ENCODE measurements at places on chromosomes 7 and 10. TPM values are rescaled to one million over a fixed set of nuclear protein-coding genes. Genes with fewer than 3 reads are reported as not detected.
A peak's percentile ranks its signal among the peaks of the same experiment; 100 is the strongest.

- peak; percentile 89 for DNase-seq
These were observed 125.7 kb downstream of the RGS10 start for GRCh38 chr10:119416855-119417254.

DNA sequence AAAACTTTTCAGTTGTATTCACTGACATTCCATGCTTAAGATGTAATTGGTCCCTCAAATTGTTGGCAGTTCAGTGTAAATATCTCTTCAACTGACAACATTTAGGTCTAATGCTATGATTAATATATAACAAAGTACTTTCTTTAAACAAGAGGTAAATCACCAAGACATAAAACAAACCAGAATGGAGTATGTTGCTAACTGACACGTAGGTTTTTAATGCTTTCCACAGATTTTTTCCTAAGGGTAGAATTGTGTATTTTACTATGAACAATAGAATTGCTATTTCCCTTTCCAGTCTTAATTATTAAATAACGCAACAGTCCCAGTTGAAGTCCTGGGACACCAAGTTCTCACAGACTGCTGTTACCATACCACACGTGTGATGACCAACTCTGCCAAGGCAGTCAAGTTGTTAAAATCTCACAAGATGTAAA is 4.1 kb downstream of the JCAD start:
- DNase-seq = no peak

DNA sequence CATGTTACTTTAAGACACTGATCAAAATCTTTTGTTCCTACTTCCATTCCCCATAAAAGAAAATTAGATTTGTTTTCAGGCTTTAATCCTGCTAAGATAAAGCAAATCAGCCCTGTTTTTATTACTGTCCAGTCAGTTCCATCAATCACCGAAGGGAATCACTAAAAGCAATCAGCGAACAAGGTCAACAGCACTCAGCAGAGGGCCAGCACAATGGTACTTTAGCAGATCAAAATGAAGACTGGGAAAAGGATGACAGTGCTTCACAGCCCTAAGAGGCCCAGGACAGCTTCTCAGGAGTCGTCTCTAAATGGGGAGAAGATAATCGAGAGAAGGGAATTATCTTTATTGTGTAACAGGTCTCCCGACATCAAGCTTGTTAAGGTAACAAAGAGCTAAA is 32.7 kb downstream of the SEM1 start:
- no peak for DNase-seq

DNA sequence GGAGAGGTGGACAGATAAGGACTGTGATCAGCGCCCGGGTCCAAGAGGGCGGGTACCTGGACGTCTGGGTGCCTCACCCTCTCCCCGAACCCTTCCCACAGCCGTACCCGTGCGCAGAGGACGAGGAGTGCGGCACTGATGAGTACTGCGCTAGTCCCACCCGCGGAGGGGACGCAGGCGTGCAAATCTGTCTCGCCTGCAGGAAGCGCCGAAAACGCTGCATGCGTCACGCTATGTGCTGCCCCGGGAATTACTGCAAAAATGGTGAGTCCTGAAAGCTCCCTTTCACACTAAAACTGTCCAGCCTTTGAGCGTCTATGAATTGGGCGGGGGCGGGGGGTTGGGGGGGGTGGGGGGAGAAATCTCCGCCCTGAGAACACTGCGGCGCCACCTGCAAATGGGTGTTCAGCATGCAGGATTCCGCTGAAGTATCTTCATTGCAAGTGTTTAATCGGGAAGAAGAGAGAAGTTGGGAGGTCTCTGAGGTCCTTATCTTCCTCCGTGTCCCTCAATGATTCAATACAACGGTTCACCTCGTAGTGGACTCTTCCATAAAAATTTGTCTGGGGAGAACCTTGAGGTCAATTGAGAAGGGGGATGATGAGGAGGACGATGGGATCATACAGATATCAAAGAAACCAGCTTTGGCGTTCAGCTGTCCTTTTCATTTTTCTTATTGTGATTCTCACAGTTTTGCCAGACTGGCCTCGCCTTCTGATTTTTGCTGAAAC is 906 bp downstream of the DKK1 start:
- no peak for DNase-seq

- DNase-seq = no peak
These were observed 126.4 kb downstream of the JCAD start for GRCh38 chr10:29932991-29933390.

- DNase-seq = no peak
These were observed 536.1 kb downstream of the LRMDA start for GRCh38 chr10:75967491-75967890.

DNA sequence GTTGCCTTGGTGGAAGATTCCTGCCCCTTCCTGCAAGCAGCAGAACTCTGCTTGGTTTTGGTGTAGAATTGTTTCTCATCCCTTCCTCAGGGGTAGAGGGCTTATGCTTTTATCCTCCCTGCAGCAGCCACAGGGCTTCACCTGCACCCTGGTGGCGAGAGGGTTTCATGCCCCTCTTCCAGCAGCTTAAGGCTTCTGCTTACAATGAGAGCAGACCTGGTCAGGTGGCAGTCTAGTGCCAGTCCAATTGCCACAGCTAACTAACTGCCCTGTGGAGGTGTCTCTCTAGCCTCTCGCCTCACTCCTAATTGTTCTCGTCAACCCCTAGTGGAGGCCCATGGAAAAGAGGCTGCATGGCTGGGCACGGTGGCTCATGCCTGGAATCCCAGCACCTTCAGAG is 19.3 kb downstream of the ACBD7 start:
- DNase-seq = no peak

- no peak for DNase-seq
These were observed 4.1 kb upstream of the CALML5 start for GRCh38 chr10:5503477-5503835.

DNA sequence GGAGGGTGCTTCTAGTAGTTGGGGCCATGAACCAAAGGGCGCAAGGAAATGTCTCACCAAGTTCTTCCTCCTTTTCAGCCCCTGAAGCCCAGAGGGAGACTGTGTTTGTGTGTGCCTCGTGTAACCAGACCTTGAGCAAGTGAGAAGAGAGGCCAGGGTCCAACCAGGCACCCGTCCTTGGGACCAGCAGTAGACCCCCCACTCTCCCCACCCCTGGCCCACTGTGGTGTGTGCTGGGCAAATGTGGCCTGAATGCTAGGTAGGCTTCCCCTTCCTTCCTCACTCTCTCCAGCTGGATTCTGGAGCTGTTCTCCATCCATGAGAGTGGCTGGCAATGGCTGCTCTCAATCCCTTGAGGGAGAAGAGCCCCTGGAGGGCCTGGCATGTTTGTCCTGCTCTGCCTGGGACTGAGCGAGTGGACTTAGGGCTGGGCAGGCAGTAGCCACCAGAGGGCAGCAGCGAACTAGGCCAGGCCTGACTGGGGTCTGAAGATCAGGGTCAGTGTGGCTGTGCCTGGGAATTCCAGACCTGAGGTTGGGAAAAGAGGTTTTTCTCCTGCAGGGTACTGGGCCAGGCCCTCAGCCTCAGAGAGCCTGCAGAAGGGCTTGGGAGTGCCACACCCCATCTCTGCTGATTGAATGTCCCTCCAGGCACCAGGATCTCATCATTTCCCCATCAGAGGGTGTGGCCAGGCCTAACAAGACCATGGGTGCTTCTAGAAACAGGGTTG is 12.5 kb downstream of the SFRP5 start:
- DNase-seq = peak; percentile 76

- no peak for DNase-seq
These were observed 27.1 kb downstream of the LMTK2 start for GRCh38 chr7:98133621-98134303.

GRCh38 chr7:78130446-78131215 is 332.1 kb downstream of the PHTF2 start:
- no peak for DNase-seq

SFTPA2 gene
- not detected for total RNA-seq

Measured in Peyer's patch (tissue), 4 donors.